ENCODE measurements at places on chromosomes 2 and 18.
A peak's percentile ranks its signal among the peaks of the same experiment; 100 is the strongest.

DNA sequence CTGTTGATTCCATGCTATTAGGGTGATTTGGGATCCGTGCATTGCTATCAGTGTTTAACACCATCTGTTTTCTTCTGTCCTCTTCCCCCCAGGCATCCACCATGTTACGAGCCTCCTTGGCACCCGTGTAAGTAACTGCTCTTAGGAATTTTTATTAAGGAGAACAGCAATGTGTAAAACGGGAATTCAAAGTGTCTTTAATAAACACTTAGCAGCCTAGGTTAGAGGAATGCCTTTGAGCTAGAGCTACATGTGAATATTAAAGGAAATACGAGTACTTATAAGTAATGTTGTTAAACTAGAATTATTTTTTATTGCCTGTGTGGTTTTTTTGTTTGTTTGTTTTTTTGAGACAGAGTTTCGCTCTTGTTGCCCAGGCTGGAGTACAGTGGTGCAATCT is 58.1 kb downstream of the ARMC9 start:
- no peak for DNase-seq

GRCh38 chr2:164560902-164561301 is 60.4 kb downstream of the GRB14 start:
- DNase-seq = no peak

GRCh38 chr2:194539425-194539824 is 1117.6 kb upstream of the SLC39A10 start:
- DNase-seq = no peak

- no peak for DNase-seq
Measured at GRCh38 chr2:202140522-202141252, 67.6 kb downstream of the KIAA2012 start.

DNA sequence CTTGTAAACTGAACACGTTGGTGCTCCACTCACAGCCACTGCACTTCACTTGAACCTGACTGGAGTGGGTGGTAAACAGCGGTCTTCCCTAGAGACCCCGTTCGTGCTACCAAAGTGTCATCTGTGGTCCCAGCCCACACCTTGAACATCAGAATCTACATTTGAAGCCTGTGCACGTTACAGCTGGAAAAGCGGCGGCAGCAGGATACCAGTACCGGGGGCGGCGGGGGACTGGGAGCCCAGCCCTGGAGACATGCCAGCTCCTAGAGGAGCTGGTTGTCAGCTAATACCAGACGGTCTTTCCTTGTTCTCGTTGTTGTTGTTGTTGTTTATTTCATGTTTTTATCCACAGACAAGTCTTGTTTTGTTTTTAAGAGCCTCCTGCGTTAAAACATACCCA is 156.7 kb downstream of the WDSUB1 start:
- no peak for DNase-seq

GRCh38 chr2:55092439-55092838 is 42.2 kb upstream of the RTN4 start:
- DNase-seq = no peak

DNA sequence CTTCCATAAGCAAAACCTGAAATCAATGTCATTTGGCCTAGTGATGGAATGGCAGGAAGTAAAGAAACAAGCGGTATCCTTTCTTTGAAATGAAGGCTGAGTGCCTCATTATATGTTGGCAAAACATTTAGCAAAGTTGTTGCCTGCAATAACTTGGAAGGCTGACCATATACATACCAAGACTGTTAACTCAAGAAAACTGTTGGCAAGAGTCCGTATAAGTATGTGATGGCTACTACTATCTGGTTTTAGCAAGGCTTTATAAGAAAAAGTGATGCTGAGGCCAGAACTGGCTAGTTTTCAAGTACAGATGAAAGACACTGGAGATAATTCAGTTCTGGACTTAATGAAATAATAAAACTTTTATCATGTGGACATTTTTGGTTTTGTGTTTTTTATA is 356.2 kb downstream of the ZNF521 start:
- no peak for DNase-seq

- no peak for DNase-seq
Measured at GRCh38 chr18:80022613-80023012, 11.6 kb upstream of the RBFA start.

GRCh38 chr2:56962673-56963072 is 778.9 kb downstream of the CCDC85A start:
- no peak for DNase-seq

- DNase-seq = no peak
Measured at GRCh38 chr18:9684881-9685614, 23.1 kb upstream of the RAB31 start.

- no peak for DNase-seq
Measured at GRCh38 chr2:74564222-74564621, 9.7 kb downstream of the DOK1 start.

DNA sequence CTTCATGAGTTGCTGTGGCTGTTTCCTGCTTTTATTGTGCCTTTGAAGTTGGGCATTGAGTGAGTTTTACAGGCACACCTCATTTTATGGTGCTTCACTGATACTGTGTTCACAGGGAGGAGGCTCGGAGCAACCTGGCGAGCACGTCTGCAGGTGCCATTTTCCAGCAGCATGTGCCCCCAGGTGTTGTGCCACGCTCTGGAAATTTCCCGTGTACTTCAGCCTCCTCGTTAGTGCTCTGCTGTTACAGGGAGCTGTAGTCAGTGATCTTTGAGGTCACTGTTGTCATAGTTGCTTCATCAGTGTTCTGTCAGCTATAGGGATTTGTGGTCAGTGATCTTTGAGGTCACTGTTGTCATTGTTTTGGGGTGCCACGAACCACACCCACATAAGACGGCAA is 20.1 kb downstream of the CTDP1 start:
- DNase-seq = no peak

DNA sequence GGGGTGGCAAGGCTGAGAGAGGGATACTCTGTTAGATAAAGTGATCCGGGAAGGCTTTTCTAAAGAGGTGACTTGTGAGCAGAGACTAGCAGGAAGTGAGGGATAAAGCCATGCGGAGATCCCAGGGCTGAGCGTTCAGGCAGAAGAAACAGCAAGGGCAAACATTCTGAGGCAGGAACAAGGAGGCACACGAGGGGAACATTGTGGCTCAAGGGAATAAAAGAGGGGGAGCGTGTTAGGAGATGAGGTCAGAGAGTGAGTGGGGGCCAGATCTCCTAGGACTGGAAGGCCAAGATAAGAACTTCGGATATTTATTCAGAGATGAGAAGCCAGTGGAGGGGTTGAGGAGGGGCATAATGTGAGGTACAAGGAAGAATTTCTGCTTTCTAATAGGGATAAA is 67.1 kb downstream of the ACTR2 start:
- no peak for DNase-seq

DNA sequence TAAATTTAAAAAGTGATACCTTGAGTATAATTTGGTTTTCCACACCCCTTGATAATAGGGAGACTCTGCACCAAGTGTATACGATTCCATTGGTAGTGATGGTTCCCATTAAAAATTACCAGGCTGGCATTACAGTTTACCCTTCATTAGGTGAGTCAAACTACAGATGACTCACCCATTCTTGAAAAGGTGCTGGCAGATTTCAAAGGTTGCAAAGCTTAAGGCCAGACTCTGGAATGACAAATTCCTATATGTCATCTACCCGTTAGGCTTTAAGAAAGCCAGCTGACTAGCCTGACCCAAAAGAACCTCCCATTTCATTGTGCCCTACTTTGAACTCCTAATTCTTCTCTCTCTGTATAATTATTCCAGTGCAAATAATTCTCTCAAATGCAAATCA is 124.4 kb downstream of the LRRTM4 start:
- DNase-seq = no peak

GRCh38 chr2:31674446-31674845 is 93.7 kb upstream of the SRD5A2 start:
- DNase-seq = no peak

- no peak for DNase-seq
Measured at GRCh38 chr18:7855028-7855427, 287.9 kb downstream of the PTPRM start.

DNA sequence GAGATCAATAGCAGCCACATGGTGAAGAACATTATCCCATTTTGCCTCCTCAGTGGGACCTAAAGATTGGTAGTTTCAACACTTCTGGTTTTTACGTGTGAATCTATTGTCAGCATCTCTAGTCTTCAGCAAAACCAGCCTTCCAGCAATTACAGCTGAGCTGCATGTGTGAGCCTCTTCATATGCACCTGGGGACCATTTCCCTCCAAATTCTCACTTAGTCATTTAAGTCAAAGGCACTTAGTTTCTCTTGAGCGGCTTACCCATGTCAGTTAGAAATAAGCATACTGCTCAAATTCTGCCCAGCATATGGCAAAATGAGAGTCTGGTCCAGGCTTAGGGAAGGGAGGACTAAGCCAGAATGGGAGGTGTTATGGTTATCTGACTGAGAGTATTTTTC is 99.7 kb upstream of the NXPH2 start:
- no peak for DNase-seq

GRCh38 chr2:219516888-219517287 is 2.6 kb downstream of the ASIC4 start:
- no peak for DNase-seq

DNA sequence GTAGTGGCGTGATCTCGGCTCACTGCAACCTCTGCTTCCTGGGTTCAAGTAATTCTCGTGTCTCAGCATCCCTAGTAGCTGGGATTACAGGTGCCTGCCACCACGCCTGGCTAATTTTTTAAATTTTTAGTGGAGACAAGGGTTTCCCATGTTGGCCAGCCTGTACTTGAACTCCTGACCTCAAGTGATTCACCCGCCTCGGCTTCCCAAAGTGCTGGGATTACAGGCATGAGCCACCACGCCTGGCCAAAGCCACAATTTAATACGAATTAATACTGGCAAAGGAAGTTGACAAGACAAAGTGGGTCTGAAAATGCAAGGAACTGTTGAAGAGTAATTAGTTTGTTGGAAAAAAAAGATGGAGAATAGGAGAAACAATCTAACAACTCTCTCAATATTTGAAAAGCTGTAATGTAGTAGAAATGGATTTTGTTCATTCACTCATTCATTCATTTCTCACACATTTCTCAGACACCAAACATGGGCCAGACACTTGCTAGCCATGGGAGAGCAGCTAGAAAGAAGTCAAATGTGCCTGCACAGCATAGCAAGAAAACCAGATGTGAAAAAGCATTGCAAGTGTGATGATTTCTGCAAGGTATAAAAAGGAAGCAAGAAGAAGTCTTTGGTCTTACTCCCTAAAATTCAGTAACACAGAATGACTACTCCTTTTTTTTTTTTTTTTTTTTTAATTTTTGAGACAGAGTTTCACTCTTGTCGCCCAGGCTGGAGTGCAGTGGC is 39.4 kb upstream of the ATL2 start:
- DNase-seq = no peak

DNA sequence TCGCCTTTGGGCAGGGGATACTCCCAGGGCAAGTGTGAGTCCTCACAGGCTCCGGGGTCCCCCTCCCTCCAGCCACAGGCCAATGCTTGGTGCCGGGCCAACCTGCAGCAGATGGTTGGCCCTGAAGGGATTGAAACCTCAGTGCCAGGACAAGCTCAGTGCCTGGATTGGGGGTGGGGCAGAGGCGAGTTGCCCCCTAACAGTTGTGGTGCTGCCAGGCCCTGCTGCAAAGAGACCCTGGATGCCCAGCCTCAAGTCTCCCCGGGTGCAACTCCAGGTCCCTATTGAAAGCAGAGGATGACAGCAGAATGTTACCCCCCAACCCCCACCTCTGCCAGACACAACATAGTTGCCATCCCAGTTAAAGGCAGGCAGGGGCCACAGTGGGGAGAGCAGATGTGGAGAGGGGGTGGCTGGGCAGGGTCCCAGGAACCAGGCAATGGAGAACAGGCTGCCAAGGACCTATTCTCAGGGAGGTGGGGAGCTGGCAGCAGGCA is 9.5 kb upstream of the RNF103 start:
- no peak for DNase-seq

DNA sequence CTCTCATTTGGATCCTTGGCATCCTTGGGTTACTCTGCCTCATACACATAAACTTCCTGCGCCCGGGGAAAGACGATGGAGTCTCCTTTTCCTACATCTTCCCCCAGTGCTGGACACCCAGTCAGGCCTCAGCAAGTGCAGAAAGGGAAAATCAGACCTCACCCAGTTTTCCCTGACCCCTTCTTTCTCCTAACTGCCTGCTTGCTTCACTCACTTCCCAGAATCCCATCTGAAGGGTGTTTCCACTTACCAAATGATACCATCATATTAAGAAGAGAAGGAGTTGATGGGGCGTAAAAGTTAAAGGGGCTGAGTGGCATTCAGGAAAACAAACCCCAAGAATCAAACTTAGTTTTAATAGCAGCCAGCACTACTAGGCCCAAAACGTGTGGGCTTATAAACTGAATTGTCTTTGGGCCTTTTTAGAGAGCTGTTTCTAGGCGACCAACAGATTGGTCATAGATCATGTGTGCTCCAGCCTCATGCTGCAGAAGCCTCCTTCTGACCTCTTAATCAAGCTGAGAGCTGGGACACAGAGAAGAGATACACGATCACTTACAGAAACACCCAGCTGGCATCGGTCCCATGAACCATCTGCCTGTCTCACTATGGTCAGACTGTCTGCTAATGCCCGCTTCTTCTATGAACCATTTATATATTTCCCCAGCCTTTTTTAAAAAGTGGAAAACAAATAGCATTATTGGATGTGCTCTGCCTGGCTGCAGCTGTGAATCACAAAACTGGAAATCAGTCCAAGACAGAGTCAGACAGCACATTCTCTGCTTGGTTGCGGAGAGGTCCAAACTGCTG is 165.7 kb upstream of the SLC14A2 start:
- peak; percentile 4 for DNase-seq

- DNase-seq = no peak
Measured at GRCh38 chr18:39435209-39435608, 1869.6 kb upstream of the CELF4 start.

DNA sequence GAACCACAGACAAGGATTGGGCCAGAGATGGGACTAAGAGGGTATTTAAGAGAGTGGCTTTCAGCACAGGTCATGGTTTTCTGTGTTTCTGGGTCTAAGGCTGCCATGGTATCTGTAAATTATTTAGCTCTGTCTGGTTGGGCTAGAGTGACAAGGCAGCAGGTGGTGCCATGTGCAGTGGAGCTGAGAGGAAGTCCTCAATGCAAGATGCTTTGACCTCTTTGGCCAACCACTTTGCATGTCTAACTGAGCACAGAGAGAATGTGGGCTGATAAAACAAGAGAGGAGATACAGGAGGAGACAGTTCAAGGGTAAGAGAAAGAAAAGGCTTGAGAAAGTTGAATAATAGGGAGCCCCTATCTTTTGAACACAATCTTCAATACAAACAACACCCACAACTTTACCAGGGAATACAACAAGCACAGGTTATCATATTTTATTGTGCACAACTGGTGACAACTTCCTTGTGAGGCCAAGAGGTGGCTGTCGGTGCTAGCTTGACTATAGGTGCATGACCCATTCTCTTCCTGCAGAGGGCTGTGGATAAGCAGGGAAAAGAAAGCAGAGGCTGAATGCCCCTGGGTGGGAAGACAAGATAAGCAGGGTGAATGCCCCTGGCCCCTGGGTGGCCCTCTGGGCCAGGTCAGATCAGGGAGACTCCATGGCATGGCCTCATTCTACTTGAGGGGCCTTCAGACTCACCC is 12.3 kb downstream of the FLACC1 start:
- DNase-seq = no peak

Measured in AG09309 (cell line).